Naive B cell (primary cell): ENCODE measurements at places on chromosomes 12 and 14.

GRCh38 chr12:117124421-117125271 is 25.4 kb upstream of the TESC start:
- H3K4me1 ChIP-seq: no peaks in the 10 kb centered on the region
- no peak for DNase-seq
- no peak overlapping the region for H3K27ac ChIP-seq

GRCh38 chr12:2691006-2691344 is 103.8 kb upstream of the FKBP4 start:
- H3K27me3 ChIP-seq: peaks cover 8% of the 10 kb centered on the region
- peak overlapping the region; percentile 92 for H3K4me3 ChIP-seq
- peaks cover 42% of the 10 kb centered on the region for H3K4me1 ChIP-seq
- peak overlapping the region; percentile 94 for H3K27ac ChIP-seq

- H3K27me3 ChIP-seq: no peaks in the 10 kb centered on the region
- no peak for DNase-seq
- H3K27ac ChIP-seq: no peak overlapping the region
- no peaks in the 10 kb centered on the region for H3K36me3 ChIP-seq
- peaks cover 5% of the 10 kb centered on the region for H3K4me1 ChIP-seq
- no peak overlapping the region for H3K4me3 ChIP-seq
These were observed 59.3 kb downstream of the HEATR5A start for GRCh38 chr14:31360919-31361662.

DNA sequence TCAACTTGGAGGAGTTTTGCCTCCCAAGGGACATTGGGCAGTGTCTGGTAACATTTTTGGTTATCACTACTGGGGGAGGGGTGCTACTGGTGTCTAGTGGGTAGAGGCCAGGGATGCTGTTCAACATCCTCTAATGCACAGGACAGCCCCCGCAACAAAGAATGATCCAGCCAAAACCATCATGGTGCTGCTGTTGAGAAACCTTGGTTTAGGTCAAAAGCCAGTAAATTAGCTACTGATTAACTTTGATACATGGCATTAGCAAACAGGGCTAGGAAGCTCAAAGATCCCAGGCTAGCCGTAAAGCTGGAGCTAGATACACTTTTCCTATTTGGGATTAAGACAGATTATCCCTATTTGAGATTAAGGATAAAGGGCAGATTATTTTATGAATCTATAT is 8.8 kb downstream of the ALKBH2 start:
- H3K27me3 ChIP-seq: no peaks in the 10 kb centered on the region
- peaks cover 25% of the 10 kb centered on the region for H3K36me3 ChIP-seq
- no peak overlapping the region for H3K27ac ChIP-seq
- H3K4me3 ChIP-seq: no peak overlapping the region

- peak; percentile 35 for DNase-seq
- H3K36me3 ChIP-seq: peaks cover 5% of the 10 kb centered on the region
- H3K27ac ChIP-seq: no peak overlapping the region
- H3K4me3 ChIP-seq: no peak overlapping the region
- H3K27me3 ChIP-seq: no peaks in the 10 kb centered on the region
These were observed 34.1 kb downstream of the SCFD1 start for GRCh38 chr14:30656190-30656632.

DNA sequence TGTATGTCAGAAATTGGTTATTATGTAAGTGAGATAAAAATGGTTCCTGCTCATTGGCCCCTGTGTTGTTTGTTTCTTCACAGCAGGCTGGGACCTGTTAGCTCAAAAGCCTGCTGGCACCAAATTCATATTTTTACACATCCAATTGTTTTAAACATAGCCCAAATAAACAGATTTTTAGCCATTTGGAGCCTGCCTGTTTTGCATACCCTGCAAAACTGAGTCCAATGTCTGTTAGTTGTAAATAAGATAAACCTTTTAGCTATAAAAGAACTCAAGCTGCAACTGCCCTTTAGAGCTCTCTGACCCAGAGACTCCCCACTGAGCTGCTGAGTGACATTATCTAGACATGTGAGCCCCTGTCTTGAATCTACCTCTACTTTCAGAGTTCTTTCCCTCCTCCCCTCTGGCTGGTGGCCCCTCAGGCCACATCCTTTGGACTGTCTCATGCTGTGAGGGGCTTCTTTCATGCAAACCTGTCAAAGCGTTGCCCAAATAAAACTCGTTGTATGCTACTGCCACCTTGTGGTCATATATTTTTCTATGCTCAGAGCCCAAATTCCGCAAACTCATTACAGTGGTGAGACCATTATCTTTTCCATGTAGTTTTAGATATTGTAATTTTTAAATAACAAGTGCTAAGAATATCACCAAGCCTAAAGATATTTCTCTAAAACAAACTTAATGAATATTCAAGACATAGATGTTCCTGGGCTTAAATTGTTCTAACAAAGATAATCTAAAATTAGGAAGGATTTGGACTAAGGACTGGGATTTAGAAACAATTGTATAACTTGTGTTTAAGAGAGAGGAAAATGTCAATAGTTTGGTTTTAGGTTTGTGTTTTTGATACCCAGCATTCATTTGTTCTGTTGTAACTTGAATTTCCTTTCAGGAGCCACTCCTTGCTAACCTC is 337.9 kb downstream of the AACS start:
- DNase-seq: no peak
- H3K4me1 ChIP-seq: no peaks in the 10 kb centered on the region
- peaks cover 31% of the 10 kb centered on the region for H3K27me3 ChIP-seq
- peaks cover 7% of the 10 kb centered on the region for H3K36me3 ChIP-seq
